ENCODE measurements at places on chromosomes 5 and 9. TPM values are rescaled to one million over a fixed set of nuclear protein-coding genes. Genes with fewer than 3 reads are reported as not detected.

TCF7 gene
- total RNA-seq, result 2.2 TPM

DNA sequence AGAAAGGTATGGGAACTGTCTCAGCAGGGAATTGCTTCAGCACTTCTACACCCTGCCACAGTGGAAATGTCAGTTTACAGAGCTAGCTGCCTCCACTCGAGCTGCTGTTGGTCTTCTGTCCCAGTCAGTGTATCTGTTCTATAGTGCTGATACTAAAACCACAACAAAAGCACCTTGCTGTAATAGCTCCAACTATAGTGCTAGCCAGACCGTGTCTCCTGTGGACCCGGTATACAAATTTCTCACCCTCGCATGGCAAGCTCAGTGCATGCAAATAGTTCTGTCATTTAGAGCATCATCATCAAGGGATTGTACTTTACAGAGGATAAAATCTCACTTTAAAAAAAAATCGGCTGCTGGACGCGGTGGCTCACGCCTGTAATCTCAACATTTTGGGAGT lies 51.5 kb upstream of the IQGAP2 start:
- DNase-seq, result no peak

DNA sequence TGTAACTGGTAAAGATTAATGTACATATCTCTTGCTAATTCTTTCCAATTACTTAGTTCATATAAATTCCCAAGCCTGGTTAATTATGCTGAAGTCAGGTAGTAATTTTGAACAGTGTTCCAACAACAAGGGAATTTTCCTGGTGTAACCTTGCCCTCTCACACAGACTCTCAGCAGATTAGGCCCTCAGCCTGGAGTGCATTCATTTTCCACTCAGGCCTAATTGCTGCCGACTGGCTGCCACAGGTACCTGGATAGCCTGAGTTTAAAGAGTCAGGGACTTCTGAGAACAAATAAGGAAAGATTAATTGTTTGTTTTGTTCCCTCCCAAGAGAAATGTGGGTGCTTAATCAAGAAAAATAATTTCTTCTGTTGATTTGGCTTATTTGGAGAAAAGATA lies 71.4 kb downstream of the PPIC start:
- DNase-seq, result no peak

DNA sequence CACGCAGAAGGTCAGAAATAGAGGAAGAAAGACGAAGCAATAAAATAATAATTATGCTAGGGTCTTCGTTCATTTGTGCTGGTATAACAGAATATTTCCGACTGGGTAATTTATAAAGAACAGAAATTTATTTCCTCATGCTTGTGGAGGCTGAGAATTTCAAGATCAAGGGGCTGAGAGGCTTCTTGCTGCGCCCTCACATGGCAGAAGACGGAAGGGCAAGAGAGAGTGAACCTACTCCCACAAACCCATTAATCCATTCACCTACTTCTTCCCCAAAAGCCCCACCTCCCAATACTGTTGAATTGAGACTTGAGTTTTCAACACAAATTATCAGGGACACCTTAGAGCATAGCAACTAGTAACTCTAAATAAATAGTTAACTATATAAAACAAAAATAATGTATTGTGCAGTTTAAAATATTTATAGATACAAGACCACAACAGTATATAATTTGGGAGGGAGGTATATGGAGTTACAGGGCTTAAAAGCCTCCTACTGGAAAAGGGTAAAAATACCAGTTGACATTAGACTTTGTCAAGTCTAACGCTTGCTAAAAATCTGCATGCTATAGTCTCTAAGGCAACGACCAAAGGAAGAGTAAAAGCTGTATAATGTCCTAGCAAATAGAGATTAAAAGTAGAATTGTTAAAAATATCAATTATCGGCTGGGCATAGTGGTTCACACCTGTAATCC lies 40.3 kb upstream of the NAA35 start:
- DNase-seq, result no peak

Measured in Right ventricle myocardium superior (tissue), 1 donor.